Fibroblast of lung (primary cell): ENCODE measurements at places on chromosomes 13 and 19. TPM values are rescaled to one million over a fixed set of nuclear protein-coding genes. Genes with fewer than 3 reads are reported as not detected.

Gene ZNF626
- total RNA-seq: 18.3 and 18.7 TPM in 2 replicates

Gene ZNF850
- total RNA-seq: 1.2 and 1.8 TPM in 2 replicates

Gene SCN1B
- 14.1 and 14.5 TPM in 2 replicates for total RNA-seq

Gene ADGRE2
- total RNA-seq: under 0.01 TPM in 2 replicates

Gene LRRC25
- 1.2 and 4.6 TPM in 2 replicates for total RNA-seq

Gene GIPC3
- under 0.01 TPM in 2 replicates for total RNA-seq

Gene LDLR
- total RNA-seq: 204 and 427 TPM in 2 replicates
